ENCODE measurements at places on chromosomes 2 and 18. TPM values are rescaled to one million over a fixed set of nuclear protein-coding genes. Genes with fewer than 3 reads are reported as not detected.
A peak's percentile ranks its signal among the peaks of the same experiment; 100 is the strongest.

DNA sequence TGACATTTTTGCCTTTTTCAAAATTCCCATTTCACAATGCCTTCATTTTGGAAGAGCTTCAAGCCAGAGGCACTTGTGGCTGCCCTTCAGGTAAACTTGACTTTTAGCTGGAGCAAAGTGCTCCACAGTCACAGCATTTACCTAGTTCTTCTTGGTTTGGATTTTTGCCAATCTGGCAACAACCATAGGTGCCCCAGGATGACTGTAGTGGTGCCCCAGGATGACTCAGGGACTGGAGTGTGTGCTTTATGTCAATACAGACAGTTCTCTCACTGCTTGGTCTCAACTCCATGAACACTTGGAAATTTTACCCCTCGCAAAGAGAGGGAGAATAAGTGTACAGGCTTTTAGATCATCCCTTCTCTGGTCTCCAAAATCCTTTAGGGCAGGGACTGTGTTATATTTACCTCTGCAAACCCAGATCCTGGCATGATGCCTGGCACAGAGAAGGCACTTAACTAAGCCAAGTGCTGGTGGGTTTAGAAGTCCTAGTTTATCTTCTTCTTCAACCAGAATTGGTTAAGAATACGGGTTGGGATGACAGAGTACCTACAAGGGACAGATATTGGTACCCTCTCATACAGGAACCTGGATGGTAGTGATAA lies 15.3 kb upstream of the PTPN4 start:
- DNase-seq: no peak

GRCh38 chr18:54867131-54867530 lies 38.9 kb downstream of the RAB27B start:
- no peak for DNase-seq

Gene PROM2
- polyA plus RNA-seq: 1.4 TPM

- DNase-seq: no peak
Observed at GRCh38 chr2:187124529-187124928, 275.6 kb upstream of the ZSWIM2 start.

DNA sequence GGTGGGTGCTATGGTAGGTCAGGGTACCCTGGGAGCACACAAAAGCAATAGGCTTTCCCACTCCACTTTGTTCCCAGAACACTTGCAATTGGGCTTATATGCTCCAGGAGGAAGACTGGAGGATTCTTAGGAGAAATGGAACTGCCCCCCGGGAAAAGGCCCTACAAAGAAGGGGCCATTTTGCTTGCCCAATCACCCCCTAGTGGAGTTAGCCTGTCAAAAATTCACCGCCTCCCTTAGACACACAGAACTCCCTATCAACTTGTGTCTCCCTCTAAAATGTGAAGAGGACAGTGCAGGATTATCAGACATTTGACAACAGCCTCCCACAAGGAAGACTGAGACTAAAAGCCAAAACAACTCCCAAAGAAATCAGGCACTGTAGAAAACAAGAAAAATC lies 36.5 kb downstream of the NLRC4 start:
- no peak for DNase-seq

- DNase-seq: peak; percentile 13
Observed at GRCh38 chr2:135030826-135031225, 16.4 kb downstream of the MAP3K19 start.

Gene MC4R
- polyA plus RNA-seq: 0.45 TPM

GRCh38 chr2:38254796-38255195 lies 122.3 kb downstream of the ATL2 start:
- DNase-seq: no peak

Gene ABCB11
- polyA plus RNA-seq: not detected

Gene TEKT4
- polyA plus RNA-seq: not detected

DNA sequence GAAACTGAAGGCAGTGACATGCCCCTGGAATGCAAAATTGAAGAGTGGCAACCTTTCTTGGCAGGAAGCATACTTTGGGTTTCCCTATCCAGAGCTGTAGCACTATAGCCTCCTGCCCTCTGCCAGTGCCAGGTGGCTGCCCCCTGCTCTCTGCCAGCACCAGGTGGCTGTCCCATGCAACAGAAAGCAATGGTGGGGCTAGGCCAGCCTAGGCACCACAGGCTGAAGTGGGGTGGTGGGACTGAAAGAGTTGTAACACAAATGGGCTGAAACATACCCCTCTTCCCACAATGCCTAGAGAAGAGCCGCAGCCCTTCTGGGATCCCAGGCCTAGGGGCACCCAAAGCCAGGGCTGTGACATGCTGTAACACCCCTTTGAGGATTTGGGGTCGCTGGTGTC lies 1739.3 kb upstream of the LRRTM1 start:
- no peak for DNase-seq

GRCh38 chr2:241570961-241571581 lies 12.5 kb downstream of the BOK start:
- DNase-seq: no peak

- DNase-seq: no peak
Observed at GRCh38 chr2:43758739-43759138, 15.1 kb upstream of the DYNC2LI1 start.

- DNase-seq: no peak
Observed at GRCh38 chr18:9822587-9823185, 63.1 kb upstream of the TXNDC2 start.

- no peak for DNase-seq
Observed at GRCh38 chr2:224819075-224819474, 102.9 kb upstream of the CCDC195 start.

Gene CERS6
- 33.8 TPM for polyA plus RNA-seq

Gene CD8B
- 0.28 TPM for polyA plus RNA-seq

GRCh38 chr2:32457814-32458213 lies 101.0 kb downstream of the BIRC6 start:
- no peak for DNase-seq

DNA sequence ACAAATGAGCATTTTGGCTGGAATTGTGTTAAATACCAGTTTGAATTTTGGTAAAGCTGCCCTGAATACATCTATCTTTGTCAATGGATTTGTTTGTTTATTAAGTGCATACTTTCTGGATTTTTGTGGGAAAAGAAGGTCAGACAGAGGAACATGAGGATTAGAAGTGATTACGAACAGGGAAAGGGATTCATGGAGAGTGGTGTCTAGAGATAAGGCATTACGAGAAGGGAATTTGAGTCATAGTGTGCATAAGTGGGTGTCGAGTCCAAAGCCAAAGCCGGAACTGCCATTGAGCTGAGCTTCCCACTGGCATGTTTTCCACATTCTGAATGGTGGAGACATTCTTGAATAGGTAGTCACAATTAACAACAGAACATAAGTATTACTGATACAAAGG lies 68.9 kb upstream of the EFEMP1 start:
- no peak for DNase-seq

Gene UBXN2A
- polyA plus RNA-seq: 18.0 TPM

GRCh38 chr2:45397292-45397691 lies 213.8 kb downstream of the SRBD1 start:
- no peak for DNase-seq

DNA sequence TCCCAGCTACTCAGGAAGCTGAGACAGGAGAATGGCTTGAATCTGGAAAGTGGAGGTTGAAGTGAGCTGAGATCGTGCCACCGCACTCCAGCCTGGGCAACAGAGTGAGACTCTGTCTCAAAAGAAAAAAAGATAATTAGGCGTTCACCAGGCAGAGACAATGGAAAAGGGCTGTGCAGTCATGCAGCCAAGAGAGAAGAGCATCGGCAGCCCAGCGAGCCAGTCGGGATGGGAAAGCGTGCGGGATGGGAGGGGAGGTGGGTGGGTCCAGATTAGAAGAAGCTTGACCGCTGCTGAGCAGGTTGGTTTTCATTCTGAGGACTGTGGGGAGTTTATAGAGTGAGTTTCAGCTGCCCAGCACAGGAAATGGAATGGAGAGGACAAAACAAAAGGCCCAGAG lies 15.0 kb upstream of the CYS1 start:
- DNase-seq: no peak

DNA sequence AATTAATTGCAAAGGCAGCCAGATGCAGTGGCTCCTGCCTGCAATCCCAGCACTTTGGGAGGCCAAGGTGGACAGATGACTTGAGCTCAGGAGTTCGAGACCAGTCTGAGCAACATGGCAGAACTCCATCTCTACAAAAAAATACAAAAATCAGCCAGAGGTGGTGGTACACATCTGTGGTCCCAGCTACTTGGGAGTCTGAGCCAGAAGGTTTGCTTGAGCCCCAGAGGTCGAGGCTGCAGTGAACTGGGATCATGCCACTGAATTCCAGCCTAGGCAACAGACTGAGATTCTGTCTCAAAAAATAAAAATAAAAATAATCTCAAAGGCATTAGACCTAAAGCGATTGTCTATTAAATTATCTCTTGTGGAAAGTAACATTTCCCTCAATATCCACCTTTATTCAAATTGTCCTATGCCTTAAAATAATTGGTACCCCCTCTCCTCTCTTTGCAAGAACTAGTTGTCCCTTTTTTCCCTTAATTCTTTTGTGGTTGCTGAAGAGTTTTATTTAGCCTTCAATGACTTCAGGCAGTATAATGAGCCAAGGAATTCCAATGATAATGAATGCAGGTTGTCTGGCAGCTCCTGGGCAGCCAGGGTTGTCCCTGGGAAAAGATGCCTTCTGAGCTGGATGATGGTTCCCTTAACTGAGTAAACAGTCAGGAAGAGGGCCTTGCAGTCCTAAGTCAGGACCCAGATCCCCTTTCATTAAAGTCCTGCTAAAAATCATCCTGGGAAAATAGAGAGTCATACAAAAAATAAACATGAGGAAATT lies 32.2 kb downstream of the GPR75 start:
- DNase-seq: no peak

DNA sequence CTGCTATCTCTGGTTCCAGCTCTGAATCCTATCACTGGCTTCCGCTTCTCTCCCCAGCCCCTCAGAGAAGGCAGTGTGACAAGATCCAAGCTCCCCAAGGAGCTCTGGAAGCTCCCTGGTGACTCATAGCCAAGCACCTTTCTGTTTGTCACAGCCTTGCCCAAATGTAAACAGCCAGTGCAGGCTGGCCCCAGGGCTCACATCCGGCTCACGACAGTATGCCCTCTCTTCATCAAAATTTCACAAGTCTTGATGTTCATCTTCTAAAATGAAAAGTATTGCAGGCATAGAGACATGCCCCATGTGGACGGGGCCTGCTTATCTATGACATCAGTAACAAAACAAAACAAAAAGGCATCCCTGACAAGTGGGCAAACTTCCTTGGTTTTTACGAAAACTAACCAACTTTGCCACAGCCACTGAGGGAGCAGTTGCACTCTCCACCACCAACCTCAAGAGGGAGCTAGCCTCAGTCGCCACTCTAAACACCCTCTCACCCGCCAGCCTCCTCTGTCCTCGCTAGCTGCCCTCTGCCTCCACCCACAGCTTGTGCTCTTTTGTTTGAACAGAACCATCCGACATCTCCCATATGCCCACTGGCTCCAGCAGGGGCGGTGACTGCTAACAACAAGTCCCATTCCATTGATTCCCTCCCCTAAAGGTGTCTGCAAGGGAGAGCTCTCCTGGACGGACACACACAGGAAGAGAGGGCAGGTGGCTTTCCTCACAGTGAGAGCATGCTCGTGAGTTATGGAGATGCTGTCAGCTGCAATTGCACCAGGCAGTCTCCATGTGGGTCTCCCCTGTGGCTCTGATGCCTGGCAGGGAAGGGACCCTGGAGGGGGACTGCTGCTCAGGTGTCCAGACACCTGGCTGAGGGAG lies 71.0 kb upstream of the DAPL1 start:
- no peak for DNase-seq

Gene TMEM247
- not detected for polyA plus RNA-seq

DNA sequence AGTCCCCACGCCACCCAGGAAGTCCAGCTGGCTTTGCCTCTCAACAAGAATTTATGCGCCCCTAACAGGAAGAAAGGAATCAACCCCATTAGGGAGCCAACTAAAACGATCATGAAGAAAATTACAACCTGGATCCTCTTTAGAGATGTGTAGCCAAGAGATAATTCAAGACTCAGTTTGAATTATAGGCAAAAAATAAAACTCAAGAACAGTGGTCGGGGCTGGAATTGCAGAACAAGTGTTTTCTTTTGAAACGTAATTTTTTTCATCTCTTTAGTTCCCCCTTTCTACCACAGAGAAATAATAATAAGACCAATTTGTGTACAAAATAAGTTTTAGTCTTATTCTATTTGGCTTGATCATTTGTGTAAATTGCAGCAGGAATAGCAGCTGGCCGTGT lies 22.4 kb downstream of the PDCD1 start:
- no peak for DNase-seq

GRCh38 chr2:161681046-161681445 lies 56.8 kb downstream of the SLC4A10 start:
- no peak for DNase-seq

Gene LRATD1
- 12.0 TPM for polyA plus RNA-seq

GRCh38 chr2:231627384-231628120 lies 34.9 kb downstream of the TEX44 start:
- DNase-seq: no peak

GRCh38 chr2:237251986-237252385 lies 162.0 kb downstream of the COL6A3 start:
- DNase-seq: no peak

GRCh38 chr18:36786686-36787085 lies 42.1 kb downstream of the TPGS2 start:
- peak; percentile 12 for DNase-seq

DNA sequence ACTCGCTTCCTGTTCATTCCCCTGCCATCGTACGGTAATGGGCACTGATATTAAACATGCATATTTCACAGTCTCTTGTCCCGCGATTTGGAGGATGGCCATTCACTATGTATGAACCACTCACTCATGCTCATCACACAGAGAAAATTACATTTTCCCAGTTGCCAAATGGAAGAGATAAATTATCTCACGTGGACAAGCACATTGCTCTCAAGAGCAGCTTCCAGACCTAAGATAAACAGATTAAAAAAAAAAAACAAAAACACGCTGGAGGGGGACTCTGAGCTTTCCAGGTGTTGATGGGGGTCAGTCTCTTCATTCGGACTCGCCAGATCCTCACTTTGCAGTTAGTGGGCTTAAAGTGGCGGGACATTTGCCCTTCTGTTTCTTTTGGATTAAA lies 1.7 kb upstream of the MAPK4 start:
- no peak for DNase-seq

GRCh38 chr2:6945087-6945813 lies 28.0 kb downstream of the RNF144A start:
- no peak for DNase-seq

Gene CTIF
- 47.1 TPM for polyA plus RNA-seq

- no peak for DNase-seq
Observed at GRCh38 chr2:96123936-96124335, 7.6 kb upstream of the ADRA2B start.

Gene IL36G
- not detected for polyA plus RNA-seq

Gene LYG2
- 0.25 TPM for polyA plus RNA-seq

GRCh38 chr2:111069722-111070121 lies 51.0 kb upstream of the BCL2L11 start:
- no peak for DNase-seq

Gene RMC1
- 15.5 TPM for polyA plus RNA-seq

DNA sequence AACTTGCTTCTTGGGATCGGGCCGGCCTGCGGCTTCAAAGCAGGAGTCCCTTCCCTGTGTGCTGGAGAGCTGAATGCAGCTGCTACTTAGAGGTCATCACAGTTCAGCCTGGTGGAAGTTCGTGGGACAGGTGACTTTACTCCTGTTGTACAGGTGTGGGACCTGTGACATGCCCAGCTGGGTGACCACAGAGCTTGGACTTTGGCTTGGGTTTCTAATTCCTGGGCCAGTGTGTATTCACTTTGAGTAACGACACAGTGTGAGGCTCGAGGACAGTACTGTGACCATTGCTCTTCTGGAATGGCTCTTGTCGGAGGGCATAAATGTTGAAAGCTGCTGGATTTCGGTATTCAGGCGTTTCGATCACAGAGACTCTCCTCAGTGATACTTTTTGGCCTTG lies 114.5 kb downstream of the STPG4 start:
- DNase-seq: no peak

Gene SPP2
- not detected for polyA plus RNA-seq

Gene FOXI3
- polyA plus RNA-seq: 0.09 TPM

Measured in hindlimb muscle (tissue), 1 donor.